ENCODE measurements at places on chromosomes 11 and 22.
A peak's percentile ranks its signal among the peaks of the same experiment; 100 is the strongest.

GRCh38 chr22:19057999-19058491 is 64.2 kb downstream of the DGCR2 start:
- DNase-seq: no peak

- DNase-seq: no peak
These were observed 2.0 kb downstream of the ATXN10 start for GRCh38 chr22:45673482-45674175.

- DNase-seq: no peak
These were observed 1.4 kb downstream of the TRIM34 start for GRCh38 chr11:5626196-5626595.

DNA sequence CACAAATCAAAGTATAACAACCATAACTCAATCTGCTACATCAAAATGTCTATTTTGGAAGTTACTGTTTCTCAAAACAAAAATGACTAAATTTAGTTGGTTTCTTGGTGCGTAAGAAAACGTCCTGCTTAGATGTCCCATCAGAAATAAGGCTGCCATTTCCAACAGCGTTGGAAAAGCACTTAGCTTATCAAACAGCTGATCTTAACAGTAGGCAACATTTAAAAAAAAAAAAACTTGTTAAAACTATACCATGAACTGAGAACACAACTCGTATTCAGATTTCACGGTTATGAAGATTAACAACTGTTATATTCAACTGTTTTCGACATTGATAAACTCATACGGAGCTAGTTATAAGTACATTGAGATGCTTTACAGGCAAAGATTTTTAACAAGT is 2.4 kb downstream of the CEP57 start:
- DNase-seq: no peak

GRCh38 chr11:96218006-96218405 is 125.0 kb downstream of the MAML2 start:
- DNase-seq: no peak

- DNase-seq: no peak
These were observed 570.8 kb downstream of the OPCML start for GRCh38 chr11:132961453-132961852.

DNA sequence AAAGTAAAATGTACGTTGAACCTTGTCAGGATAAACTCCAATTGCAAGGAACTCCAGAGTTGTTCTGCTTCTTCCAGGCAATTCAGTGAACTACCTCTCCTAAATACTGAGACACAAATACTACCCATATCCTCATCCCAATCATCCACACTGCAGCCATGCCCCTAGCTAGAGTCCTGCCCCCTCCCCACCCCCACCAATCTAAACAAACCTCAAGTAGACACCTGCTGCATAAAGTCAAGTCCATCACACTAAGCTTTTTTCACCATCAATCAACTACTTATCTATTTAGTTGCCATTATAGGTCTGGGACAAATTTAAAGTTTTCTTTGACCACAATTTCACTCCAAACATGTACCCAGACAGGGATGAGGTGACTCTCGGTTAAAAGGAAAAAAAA is 93.2 kb upstream of the APOA1 start:
- DNase-seq: no peak

- DNase-seq: no peak
These were observed 749 bp upstream of the BEST1 start for GRCh38 chr11:61949169-61950034.

DNA sequence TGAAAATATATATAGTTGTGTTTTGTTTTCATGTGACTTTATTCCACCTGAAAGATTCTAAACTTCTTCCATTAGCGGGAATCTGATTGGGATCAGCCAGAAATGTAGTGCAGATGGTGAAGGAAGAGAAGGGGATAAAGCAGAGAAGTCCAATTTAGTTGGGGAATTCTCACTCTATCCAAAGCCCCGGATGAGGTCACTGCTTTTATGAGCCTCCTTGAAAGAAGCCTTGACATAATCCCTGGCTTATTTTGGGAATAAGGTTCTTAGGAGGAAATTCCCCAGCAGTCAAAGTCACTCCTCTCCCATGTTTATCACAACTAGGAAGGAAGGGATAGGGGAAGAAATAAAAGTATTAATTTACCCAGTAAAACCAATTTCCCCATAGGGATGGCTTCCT is 41.1 kb downstream of the OSBP start:
- no peak for DNase-seq

DNA sequence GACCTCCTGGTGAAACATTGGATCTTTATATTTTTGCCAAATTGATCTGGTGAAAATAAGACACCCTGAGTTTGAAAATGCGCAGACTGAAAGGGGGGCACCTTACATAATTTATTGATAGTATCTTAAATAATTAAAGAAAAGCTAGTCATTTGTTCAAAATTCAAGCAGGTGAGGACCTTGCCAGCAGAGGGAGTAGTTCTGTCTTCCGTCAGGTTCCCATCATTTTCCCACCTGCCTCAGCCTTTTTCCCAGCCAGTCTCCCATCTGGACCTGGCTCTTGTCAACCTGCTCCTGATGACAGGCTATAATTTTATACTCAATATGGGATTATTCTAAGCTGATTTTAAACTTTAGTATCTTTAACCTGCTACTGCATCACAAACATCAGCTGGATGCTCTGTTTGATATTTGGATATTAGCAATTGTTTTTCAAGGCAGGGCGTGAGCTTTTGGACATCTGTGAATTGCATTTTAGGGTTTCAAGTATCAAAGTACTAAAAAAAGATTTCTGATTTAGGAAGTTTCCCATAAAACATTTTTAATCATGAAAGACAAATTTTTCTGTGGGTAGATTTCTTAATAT is 132.0 kb downstream of the ELP4 start:
- DNase-seq: no peak

DNA sequence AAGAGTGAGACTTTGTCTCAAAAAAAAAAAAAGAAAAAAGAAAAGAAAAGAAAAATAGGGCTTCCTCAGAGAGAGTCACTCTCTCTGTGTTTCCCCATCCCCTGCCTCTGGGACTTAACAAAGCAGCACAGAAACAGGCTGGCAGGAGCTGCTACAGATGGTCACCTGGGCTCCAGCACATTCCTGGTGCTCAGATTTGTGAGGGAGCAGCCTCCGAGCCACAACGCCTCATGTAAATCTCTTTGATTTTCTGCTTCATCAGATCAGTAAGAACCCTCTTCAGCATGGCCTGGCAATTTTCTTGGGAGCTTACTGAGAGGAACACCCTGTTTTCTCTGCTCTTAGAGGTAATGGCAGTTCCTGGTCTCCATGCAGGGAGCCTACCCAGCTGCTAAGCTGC is 15.2 kb upstream of the LDHA start:
- no peak for DNase-seq

DNA sequence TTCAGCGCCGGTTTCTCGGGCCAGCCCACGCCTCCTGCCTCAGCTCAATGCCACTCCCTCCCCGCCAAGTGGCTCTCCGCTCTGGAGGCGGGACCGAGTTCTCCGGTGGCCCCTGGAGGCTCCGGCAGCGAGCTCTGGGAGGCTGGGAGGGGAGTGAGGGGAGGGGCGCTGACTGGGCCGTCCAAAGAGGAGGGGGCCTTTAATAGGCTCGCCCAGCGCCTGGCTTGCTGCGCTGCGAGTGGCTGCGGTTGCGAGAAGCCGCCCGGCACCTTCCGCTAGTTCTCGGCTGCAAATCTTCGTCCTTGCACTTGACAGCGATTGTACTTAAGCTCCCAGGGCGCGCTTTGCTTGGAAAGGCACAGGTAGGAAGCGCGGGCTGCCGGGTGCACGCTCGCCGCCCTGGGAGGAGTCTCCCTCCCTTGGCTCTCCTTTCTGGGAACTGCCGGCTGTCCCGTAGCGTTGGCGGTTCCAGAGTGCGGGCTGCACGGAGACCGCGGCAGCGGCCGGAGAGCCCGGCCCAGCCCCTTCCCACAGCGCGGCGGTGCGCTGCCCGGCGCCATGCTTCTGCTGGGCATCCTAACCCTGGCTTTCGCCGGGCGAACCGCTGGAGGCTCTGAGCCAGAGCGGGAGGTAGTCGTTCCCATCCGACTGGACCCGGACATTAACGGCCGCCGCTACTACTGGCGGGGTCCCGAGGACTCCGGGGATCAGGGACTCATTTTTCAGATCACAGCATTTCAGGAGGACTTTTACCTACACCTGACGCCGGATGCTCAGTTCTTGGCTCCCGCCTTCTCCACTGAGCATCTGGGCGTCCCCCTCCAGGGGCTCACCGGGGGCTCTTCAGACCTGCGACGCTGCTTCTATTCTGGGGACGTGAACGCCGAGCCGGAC is at the start of gene ADAMTS15:
Gene ADAMTS15, plus strand, starts transcription at position 230 of the 894 bp plus-strand sequence. Its CDS starts 329 bp downstream, at position 559.
- DNase-seq: no peak

GRCh38 chr11:16321148-16321547 is 35.2 kb downstream of the SOX6 start:
- DNase-seq: no peak

- DNase-seq: no peak
These were observed 66.4 kb downstream of the SMCO4 start for GRCh38 chr11:93476796-93477195.

DNA sequence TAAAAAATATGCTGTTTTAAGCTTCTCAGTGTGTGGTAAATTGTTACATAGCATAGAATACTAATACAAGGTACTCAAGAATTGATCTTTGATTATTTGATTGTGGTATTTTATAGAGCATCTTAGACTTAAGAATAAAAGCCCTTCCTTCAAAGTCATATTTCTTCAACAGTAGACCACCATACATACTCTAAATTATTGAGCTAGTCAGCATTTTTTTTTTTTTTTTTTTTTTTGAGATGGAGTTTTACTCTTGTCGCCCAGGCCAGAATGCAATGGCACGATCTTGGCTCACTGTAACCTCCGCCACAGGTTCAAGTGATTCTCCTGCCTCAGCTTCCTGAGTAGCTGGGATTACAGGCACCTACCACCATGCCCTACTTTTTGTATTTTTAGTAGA is 436.7 kb upstream of the LUZP2 start:
- no peak for DNase-seq

DNA sequence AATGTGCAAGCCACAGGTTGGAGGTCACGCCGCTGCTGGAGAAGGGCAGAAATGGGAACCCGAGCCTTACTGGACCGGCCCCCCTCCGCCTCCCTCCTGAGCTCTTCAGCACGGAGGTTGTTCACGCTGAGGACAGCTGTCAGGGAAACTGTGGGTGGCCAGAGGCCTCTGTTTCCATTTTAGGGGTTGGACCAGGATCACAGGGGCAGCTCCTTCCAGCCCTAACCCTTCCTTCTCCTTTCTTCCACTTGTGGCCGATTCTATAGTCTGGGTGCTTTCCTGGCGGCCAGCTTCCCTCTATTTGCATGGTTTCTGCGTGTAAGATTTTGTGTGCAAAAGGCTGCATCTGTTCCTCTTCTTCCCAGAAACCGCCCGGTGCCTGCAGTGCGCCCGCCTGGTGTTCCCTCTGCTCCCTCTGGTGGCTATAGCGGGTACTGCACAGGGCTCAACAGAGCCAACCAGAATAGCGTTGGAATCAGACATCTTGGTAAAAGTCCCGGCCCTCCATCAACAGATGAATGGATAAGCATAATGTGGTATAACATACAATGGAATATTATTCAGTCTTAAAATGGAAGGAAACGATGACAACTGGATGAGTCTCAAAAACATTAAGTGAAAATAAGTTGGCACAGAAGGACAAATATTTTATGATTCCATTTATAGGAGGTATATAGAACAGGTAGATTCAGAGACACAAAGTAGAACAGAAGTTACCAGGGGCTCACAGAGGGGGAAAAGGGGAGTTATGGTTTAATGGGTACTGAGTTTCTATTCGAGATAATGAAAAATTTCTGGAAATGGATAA is 8.4 kb upstream of the SLC22A8 start:
- peak; percentile 27 for DNase-seq

DNA sequence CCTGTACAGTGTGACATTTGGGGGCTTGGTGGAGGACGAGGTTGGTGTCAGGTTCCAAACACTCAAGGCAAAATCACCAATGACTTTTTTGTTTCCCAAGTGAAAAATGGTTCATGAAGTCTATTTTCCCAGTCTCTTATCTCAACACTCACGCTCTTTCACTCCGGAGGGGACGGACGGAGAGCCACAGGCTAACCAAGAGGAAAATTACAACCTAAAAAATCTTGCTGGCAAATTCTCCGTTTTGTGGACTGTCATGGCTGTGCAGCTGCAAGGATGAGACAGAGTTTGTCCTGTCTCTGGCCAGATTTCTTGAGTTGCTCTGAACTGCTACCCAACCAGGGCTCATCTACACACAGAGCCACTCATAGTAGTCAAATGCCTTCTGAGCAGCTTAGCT is 101.2 kb downstream of the ABTB2 start:
- DNase-seq: no peak

DNA sequence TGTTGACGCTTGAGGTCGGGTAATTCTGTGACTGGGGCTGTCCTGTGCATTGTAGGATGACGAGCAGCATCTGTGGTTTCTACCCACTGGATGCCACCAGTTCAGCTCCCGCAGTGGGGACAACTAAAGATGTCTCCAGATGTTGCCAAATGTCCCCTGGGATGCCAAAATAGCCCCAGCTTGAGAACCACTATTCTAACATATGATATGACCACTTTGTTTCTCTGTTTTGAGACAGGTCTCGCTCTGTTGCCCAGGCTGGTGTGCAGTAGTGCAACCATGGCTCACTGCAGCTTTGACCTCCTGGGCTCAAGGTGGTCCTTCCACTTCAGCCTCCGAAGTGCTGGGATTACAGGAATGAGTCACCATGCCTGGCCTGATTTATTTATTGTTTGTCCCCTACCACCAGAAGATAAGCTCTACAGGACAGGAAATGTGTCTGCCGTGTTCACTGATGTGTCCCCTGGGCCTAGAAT is 4.4 kb upstream of the MEN1 start:
- DNase-seq: no peak

DNA sequence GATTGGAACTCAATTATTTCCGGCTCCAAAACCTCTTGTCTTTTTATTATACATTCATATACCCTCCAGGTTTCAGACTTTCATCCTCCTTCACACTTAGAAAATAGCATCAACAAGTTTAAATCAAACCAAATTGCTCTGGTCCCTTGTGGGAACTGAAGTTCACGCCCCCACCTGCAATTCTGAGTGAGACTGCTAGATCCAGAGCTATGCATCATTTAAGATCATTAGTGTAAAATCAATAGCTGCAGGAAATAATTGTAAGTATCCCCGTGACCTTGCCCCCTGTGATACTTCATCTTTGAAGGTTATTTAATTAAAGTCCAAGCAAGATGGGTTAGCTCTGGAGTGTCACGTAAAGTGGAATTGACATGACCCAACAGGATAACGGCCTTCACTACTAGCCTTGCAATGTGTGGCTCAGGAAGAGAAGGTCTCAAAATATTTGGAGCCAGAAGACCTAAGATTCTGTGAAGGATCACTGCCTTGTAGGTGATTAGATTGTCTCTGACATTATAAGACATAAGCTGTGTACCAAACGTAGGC is 742.2 kb upstream of the LRRC4C start:
- no peak for DNase-seq

- DNase-seq: no peak
These were observed 387.9 kb downstream of the MN1 start for GRCh38 chr22:27413702-27414101.
